ENCODE measurements at places on chromosomes 5 and 9. TPM values are rescaled to one million over a fixed set of nuclear protein-coding genes. Genes with fewer than 3 reads are reported as not detected.

The NPR2 gene
- polyA plus RNA-seq = 15.3 TPM

The PCSK1 gene
- polyA plus RNA-seq = 23.6 TPM

The DENND1A gene
- 29.7 TPM for polyA plus RNA-seq

The KCNV2 gene
- polyA plus RNA-seq = 0.09 TPM

The ZNF483 gene
- polyA plus RNA-seq = 0.99 TPM

The FREM1 gene
- polyA plus RNA-seq = 10.0 TPM

The CNTFR gene
- 15.9 TPM for polyA plus RNA-seq

The GPRIN1 gene
- 7.0 TPM for polyA plus RNA-seq

The INSL6 gene
- 0.51 TPM for polyA plus RNA-seq

The SPAAR gene
- polyA plus RNA-seq = 0.84 TPM

The CTNND2 gene
- 2.8 TPM for polyA plus RNA-seq
